Head of caudate nucleus (tissue), 42 donors: ENCODE measurements at places on chromosomes 2 and 18.

DNA sequence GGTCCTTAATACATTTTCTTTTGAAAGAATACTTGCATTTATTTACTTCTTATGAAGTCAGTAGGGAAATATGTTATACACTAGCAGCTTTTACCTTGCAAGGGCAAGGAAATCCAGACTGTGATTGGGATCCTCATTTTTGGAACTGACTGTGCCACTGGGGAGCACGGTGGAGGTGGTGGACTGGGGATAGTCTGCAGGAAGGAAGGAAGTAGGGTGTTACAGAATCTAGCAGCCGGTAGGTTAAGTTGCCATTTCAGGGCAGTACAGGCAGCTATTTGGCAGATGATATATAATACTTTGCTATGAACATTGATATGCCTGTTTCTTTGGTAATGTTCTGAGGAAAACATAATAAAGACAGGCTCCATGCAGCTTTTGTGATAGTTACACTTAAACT, 238.3 kb downstream of the PHLPP1 start:
- no peak for DNase-seq

GRCh38 chr2:42648796-42649195, 80.4 kb downstream of the MTA3 start:
- DNase-seq, result no peak

DNA sequence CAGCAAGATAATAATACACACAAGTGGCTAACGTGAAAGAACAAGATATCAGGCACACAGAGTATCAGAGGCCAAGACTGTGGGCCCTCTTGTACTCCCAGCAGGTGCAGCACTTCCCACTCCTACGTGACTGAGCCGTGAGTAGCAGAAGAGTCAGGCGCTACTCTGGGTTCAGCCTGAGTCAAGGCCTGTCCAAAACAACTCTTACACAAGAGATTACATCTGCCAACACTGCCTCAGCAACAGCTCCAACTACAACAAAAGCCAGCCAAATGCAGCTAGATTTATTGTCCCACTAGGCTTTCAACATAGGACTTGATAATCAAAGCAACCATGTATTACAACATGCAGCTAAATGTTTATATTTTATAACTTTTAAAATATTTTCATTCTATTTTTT, 56.2 kb downstream of the ITSN2 start:
- peak; percentile 48 for DNase-seq

GRCh38 chr2:10658041-10658913, 31.5 kb downstream of the NOL10 start:
- no peak for DNase-seq

- no peak for DNase-seq
These were observed 871.0 kb downstream of the EPHA4 start for GRCh38 chr2:220701115-220701514.

GRCh38 chr2:15059870-15060512, 427.5 kb downstream of the LRATD1 start:
- DNase-seq, result peak; percentile 50

- DNase-seq, result no peak
These were observed 170.3 kb upstream of the MAP2 start for GRCh38 chr2:209253544-209253943.

DNA sequence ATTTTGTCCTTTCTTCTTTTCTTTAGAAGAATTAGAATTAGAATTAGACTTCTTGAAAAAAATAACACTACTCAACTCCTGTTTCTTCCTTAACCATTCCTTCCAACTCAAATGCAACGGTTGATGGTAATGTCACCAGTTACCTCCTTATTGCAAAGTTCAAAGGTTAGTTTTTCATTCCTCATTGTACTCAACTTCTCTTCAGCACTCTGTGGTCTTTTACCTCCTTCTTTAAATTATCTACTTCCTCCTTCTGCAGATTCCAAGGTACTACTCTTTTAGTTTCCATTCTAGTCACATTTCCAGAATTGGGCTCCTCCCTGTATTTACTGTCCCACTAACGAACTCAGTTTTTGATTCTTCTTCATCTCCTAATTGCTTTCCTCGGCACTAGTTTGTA, 700.7 kb downstream of the SATB2 start:
- no peak for DNase-seq

DNA sequence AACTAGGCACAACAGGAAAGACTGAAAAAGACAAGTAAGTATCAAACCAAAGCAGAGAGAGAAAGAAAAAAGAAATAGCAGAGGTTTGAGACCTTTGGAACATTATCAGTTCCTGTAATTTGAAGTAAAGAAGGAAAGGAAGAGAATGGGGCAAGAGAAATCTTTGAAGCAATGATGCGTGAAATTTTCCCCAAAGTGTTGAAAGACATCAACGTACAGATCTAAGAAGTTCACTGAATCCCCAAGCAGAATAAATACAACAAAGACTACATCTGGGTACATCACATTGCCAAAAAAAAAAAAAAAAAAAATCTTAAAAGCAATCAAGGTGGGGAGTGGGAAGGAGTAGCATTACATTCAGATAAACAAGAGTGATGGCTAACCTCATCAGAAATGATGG, 6.0 kb upstream of the SLC30A6 start:
- DNase-seq, result no peak

- no peak for DNase-seq
These were observed 20.9 kb downstream of the DHRS9 start for GRCh38 chr2:169090133-169090820.

DNA sequence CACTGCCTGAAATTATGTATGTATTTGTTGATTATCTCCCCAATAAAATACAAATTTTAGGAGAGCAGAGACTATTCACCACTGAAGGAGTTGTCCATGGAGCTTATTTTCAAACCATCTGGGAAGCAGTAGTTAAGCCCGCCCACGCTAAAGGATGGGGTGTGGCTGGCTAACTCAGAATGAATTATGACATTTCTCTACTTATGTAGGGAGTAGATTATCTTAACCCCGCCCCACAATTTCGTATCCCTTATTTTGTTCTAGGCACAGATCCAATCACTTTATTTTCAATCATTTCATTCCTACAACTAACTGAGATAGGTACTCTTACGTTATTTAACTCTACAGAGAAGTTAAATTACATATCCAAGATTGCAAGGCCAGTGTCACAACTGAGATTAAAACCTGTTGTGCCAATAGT, 1.4 kb upstream of the LAPTM4A start:
- peak; percentile 34 for DNase-seq

GRCh38 chr2:128625963-128626759, 307.5 kb upstream of the HS6ST1 start:
- no peak for DNase-seq

DNA sequence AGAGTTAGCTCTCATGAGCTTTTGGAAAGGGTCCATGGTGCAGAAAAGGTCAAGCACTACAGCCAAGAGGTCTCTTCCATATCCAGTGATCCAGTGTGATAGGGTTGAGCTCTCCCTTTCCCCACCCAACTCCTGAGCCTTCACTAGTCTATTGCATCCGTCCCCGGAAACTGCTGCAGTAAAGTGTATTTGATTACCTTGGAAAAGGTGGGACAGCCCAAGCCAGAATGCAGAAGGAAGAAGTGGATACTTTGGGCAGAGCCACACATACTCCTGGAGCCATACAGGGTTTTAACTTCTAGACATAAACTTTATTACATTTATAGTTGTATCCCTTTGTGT, 3.6 kb downstream of the PNKD start:
- no peak for DNase-seq

DNA sequence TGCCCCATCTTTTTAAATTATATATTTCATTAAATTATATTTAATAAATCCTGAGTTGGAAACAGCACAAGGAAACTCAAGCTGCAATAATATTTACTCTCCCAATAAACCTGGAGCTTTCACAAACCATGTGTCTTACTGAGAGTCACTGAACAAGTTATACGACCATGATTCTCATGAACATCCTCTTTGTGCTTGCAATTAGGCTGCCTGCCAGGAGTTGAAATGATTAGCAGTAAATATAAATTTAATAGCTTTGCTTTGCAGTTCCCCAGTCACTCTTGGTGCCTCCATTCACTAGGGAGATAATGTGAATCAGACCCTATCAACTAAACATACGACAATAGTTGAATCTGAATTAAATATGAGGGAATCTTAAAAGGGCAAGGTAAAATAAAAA, 905.1 kb downstream of the NRXN1 start:
- DNase-seq, result no peak

- no peak for DNase-seq
These were observed 136.7 kb upstream of the NCK2 start for GRCh38 chr2:105607920-105608504.

DNA sequence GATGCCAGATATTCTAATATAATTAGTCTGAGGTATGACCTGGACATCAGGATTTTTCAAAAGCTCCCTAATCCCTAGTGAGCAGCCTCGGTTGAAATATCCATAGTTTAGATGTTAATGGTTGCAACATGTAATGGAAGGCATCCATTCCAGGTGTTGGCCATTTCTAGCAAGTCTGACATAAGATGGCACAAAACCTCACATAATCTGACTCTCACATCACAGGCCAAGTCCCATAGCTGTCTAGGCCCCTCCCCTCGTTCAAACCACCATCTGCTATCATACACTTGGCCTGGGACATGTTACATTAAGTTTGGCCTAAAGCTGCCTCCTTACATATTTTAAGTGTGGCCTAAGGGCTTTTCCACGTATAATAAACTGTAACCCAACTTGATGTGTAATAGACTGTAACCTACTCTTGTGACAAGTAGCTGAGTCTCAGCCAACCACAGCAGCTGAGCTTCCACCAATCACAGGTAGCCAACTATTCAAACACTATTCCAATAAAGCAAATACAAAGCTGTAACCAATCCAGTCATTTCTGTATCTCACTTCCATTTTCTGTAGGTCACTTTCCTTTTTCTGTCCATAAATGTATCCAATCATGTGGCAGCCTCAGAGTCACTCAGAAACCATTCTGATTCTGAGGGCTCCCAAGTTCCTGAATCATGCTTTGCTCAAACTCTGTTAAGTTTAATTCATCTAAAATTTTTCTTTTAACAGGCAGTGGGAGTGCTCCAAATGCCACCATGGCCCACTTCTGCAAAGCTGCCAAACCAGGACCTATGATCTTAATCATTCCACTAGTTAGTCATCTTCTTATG, 59.4 kb downstream of the ADD2 start:
- DNase-seq, result no peak

DNA sequence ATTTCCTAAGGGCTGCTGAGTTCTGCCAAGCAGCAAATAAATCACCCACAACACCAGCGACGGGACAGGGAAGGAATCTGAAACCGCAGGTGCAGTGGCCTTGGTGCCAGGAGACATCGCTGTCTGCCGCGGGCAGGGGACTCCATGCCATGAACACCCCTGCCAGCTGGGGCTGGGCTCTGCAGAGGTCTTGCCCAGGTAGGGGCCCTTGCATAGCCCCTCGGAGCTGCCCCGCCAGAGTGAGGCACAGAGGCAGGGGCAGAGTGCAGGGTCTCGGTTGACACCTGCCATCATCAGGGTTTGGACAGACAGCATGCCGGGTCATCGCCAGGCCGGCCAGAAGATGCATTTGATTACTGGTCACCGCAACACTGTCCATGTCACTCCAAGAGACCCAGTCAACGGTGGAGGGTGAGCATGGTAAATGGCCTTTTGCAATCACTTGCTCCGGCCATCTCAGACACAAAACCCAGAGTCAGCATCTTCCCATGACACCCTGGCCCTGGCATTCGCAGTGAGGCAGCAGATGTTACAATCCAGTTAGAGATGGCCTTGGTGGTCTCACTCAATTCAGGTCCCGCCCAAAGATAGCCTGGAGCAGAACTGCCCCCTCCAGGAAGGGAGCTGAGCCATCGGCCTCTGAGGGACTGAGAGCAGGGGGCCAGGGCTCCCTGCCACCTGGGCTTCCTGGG, 255.4 kb downstream of the NDUFA10 start:
- DNase-seq, result no peak

- no peak for DNase-seq
These were observed 41.0 kb upstream of the EPC2 start for GRCh38 chr2:148603562-148603920.

GRCh38 chr2:30306522-30306921, 75.2 kb downstream of the LBH start:
- DNase-seq, result no peak

- no peak for DNase-seq
These were observed 2.0 kb downstream of the EDAR start for GRCh38 chr2:108986916-108987510.

- DNase-seq, result no peak
These were observed 46.1 kb downstream of the CDK15 start for GRCh38 chr2:201852462-201852861.

DNA sequence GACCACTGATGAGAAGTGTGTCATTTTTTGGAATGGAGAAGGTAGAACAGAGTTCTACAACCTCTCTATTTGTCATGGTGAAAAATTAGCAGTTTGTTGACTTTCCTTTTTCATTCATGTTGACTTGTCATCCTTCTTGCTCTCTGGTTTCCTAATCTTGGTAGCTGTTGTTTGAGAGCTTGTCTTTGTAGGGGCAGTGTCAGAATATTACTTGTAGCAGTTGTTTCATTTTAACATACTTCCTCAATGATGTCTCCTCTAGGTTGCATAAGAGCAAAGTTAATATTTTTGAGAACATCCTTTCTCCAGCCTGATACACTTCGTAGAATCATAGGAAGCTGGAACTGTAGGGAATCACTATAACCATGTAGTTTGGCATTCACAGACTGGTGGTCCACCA, 368.2 kb upstream of the FANCL start:
- no peak for DNase-seq

DNA sequence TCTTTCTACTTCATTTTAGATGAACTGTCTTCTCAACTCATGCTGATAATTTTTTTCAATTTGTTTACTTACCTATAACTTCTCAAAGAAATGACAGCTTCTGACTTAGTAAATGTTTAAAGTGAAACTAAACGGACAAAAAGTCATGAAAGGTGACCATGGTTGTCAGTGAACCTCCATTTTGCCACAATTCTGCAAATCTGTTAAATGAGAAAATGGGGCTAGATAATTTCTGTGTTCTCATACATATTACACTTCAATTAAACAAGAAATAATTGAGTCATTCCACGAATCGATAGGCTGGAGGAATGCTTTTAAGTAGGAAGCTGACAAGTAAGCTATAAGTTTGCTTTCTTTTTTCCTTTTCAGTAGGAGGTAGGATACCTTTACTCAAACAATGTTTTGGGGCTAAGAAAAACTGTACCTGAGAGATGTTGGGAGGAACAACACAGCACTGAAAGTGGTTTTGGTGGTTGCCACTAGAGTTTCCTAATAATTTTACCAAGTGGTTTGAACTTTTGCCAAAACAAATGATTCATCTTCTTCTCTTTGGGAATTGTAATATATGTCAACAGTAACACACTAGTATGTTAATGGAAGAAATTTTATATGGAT, 17.1 kb downstream of the DYNAP start:
- no peak for DNase-seq

DNA sequence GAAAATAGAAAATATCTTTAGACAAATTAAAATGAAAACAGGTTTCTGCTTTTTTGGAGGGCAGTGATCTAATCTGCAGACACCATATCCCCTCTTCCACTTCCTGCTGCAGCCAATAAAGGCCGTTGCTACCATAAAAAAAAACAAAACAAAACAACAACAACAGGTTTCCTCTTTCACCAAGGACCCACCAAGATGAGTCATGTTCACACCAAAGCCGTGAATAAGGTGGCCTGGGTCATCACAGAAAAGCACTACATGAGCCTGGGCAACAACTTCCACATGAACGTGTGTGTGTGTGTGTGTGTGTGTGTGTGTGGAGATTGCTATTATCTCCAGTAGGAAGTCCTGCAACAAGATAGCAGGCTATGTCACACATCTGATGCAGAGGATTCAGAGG, 24.8 kb upstream of the TFCP2L1 start:
- no peak for DNase-seq

GRCh38 chr2:235614176-235614860, 120.5 kb downstream of the AGAP1 start:
- DNase-seq, result peak; percentile 46

GRCh38 chr2:62303788-62304187, 107.9 kb downstream of the B3GNT2 start:
- no peak for DNase-seq
